ENCODE measurements at places on chromosomes 7 and 10. TPM values are rescaled to one million over a fixed set of nuclear protein-coding genes. Genes with fewer than 3 reads are reported as not detected.
A peak's percentile ranks its signal among the peaks of the same experiment; 100 is the strongest.

DNA sequence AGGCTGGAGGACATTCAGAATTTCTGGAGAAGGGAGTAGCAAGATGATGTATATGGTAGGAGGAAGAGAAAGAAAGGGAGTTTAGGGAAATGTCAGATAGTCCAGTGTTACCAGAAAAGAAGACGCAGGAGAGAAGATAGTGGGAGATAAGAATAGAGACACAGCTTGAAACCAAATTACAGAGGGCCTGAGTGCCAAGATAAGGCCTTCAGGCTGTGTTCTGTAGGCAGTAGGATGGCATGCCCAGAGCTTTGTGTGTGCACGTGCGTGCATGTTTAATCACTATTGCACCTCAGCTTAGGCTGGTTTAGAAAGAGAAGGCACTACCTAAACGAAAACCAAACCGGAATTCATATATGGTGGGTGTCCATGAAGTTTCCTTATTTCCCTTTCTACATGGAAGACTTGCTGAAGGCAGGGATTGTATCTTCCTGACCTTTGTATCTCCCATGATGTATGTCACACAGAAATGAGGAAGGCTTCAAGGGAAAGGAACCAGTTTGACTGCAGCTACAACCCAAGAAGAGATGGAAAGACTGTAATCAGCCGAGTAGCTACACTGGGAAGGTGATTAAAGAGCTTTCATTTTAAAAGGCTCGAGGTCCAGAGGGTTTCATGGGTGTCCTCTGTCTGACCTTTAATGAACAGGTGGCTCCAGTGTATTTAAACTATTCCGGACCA, 35.8 kb upstream of the BHLHA15 start:
- H3K4me3 ChIP-seq = no peak overlapping the region
- peak; percentile 66 for DNase-seq
- H3K27me3 ChIP-seq = no peaks in the 10 kb centered on the region
- H3K4me1 ChIP-seq = no peaks in the 10 kb centered on the region
- peaks cover 41% of the 10 kb centered on the region for H3K36me3 ChIP-seq

GRCh38 chr10:62817121-62817765, 1.1 kb upstream of the EGR2 start:
- H3K36me3 ChIP-seq = no peaks in the 10 kb centered on the region
- H3K27ac ChIP-seq = peak overlapping the region; percentile 94
- peak overlapping the region; percentile 80 for H3K4me3 ChIP-seq
- DNase-seq = peak; percentile 76
- H3K27me3 ChIP-seq = peaks cover 72% of the 10 kb centered on the region
- H3K4me1 ChIP-seq = peaks cover 23% of the 10 kb centered on the region

DNA sequence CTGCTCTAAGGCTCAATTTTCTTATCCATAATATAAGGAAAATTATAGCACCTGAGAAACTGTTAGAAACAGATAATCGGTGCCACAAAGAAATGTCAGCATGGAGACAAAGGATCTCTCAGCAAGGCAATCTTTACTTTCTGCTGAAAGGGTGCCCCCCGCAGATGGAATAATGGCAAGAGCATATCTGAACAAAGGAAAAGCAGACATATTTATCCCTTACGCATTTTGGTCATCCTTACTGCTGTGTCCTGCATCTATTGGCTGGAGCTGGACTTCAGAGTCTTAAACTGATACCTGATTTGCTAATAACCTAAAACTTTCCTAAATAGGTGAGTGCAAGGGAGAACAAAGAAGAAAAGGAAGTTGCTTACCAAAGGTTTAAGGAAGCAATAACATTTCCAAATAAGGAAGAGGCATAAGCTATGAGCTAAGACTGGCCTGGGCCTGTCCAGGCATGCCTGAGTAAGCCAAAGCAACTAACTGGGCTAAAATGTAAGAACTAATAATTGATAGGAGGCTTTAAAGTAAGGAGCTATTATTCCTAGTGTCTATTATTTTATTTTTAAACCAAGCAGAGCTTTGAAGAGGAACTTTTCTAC, 39.6 kb upstream of the ELMO1 start:
- H3K27ac ChIP-seq = no peak overlapping the region
- no peak for DNase-seq
- no peaks in the 10 kb centered on the region for H3K4me1 ChIP-seq
- no peak overlapping the region for H3K4me3 ChIP-seq
- H3K27me3 ChIP-seq = no peaks in the 10 kb centered on the region

- H3K27ac ChIP-seq = no peak overlapping the region
- H3K4me1 ChIP-seq = peaks cover 56% of the 10 kb centered on the region
- no peaks in the 10 kb centered on the region for H3K36me3 ChIP-seq
- no peak for DNase-seq
- H3K4me3 ChIP-seq = no peak overlapping the region
Observed at GRCh38 chr10:3808689-3809199, 23.7 kb upstream of the KLF6 start.

DNA sequence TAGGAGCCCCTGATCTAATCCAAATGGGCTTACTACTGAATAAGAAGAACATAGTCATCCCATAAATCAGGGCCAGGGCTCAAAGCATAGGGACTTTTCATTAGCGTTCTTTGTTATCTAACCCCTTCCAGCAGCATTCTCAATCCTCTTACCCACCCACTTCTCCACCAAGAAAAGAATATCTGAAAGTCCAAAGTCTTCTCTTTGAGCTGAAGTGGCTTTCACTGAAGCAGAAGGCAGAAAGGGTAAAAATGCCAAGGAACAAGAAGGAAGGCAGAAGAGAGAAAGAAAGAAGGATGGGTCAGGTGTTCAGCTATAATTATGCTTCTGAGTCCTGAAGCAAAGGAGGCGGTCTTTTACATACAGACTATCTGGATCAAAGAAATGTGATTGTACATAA, 10.2 kb downstream of the TRPV5 start:
- peak overlapping the region; percentile 63 for H3K27ac ChIP-seq

DNA sequence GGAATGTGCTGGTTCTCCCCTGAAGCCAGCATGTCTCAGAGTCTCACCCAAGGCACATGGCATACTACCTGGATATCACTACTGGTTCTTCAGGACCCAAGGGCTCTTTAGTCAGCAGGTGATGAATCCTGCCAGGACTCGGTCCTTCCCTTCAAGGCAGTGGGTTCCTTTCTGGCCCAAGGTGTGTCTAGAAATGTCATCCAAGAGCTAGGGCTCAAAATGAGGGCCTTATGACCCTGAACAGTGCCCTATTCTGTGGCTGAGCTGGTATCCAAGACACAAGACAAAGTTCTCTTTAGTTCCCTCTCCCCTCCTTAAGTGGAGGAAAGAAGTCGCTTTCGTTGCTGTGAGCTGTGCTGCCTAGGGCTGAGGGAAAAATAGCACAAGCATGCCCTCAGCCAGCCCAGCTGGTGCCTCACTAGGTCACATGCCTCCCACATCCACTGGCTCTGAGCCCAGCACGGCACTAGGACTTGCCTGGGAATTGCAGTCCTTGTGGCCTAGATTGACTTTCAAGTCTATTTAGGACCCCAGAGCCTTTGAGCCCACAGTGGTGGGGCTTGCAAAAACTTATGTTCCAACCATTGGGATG, 106.0 kb downstream of the BMS1 start:
- H3K36me3 ChIP-seq = no peaks in the 10 kb centered on the region
- no peaks in the 10 kb centered on the region for H3K4me1 ChIP-seq
- no peak overlapping the region for H3K4me3 ChIP-seq

GRCh38 chr7:18619311-18619710, 123.8 kb downstream of the HDAC9 start:
- H3K36me3 ChIP-seq = no peaks in the 10 kb centered on the region
- H3K4me3 ChIP-seq = no peak overlapping the region
- no peak overlapping the region for H3K27ac ChIP-seq
- DNase-seq = no peak

DNA sequence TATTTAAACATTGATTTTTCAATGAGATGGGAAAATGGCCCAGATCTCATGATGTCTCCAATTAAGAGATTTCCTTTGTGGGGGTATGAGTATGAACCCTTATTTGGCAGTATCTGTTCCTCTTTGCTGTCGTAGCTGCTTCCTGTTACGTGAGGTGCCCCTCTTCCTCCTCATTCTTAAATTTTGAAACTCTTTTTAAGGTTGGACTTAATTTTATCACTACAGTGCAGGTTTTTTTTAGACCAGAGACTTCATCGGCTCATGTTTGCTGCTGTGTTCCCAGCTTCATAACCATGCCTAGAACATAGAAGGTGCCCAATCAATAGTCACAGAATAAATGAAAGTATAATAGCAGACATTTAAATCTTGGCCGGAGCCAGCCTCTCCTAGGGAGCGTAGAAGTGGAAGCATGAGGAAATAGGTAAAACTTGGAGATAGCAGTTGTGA, 2.4 kb downstream of the MIOS start:
- H3K4me3 ChIP-seq = no peak overlapping the region
- peaks cover 7% of the 10 kb centered on the region for H3K36me3 ChIP-seq
- H3K4me1 ChIP-seq = peaks cover 9% of the 10 kb centered on the region
- H3K27ac ChIP-seq = no peak overlapping the region
- no peaks in the 10 kb centered on the region for H3K27me3 ChIP-seq

DNA sequence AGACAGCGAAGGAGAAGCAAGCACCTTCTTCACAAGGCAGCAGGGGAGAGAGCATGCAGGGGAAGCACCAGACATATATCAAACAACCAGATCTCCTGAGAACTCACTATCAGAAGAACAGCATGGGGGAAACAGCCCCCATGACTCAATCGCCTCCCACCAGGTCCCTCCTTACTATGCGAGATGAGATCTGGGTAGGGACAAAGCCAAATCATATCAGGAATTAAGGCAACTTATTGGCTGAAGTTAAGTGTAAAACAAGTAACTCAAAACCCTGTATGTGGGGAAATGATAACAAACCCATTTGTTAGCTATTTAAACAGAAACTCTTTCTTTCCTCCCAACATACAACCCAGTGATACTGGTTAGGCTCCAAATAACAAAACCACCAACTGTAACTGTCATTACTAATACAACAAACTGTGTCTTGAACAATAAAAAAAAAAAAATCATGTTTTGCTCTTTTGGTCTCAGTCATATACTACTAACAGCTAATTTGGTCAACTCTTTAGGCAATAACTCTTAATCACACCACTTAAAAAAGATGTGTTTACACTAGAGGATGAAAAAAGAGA, 57.8 kb downstream of the MINDY3 start:
- no peaks in the 10 kb centered on the region for H3K27me3 ChIP-seq
- no peak for DNase-seq
- H3K4me1 ChIP-seq = no peaks in the 10 kb centered on the region
- H3K27ac ChIP-seq = no peak overlapping the region

- H3K27ac ChIP-seq = no peak overlapping the region
- H3K36me3 ChIP-seq = no peaks in the 10 kb centered on the region
- no peaks in the 10 kb centered on the region for H3K27me3 ChIP-seq
- no peaks in the 10 kb centered on the region for H3K4me1 ChIP-seq
- DNase-seq = no peak
Observed at GRCh38 chr7:81845744-81846241, 75.9 kb upstream of the HGF start.

DNA sequence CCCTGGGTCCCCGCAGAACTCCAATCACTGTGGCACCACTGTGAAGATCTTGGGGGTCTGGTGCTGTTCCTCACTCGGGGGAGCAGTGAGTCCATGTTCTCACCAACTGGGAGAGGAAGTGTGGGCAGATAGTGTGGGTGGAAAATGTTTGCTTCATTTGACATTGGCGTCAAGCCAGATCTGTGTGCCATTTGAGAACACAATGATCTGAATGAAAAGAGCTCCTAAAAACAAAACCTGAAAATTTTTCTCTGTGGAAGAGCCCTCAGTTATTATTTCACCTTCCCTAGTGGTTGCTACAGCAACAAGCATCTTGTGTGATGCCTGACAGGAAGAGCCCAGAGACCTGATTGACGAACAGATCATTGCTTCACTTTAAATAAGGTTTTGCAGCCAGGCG, 125.6 kb downstream of the VIPR2 start:
- no peak for DNase-seq
- H3K36me3 ChIP-seq = no peaks in the 10 kb centered on the region
- no peak overlapping the region for H3K27ac ChIP-seq

DNA sequence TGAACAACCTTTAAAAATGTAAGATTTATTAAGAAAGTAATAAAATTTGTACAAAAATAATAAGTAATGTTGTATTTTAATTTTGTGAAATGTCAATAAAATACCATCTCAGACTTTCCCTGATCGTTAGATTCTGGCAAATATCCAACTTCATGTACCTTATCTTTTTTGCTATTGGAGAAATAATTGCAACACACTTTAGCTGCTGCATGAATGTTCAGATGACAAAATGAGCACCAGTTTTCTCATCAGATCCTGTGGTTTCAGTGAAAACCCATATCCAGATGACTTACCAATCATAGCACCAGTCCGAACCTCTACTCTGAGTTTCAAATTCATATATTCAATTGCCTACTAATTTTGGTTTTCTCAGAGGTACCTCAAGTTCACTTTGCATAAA, 69.9 kb downstream of the CASD1 start:
- H3K27me3 ChIP-seq = no peaks in the 10 kb centered on the region
- no peaks in the 10 kb centered on the region for H3K36me3 ChIP-seq

- H3K27me3 ChIP-seq = no peaks in the 10 kb centered on the region
- H3K36me3 ChIP-seq = no peaks in the 10 kb centered on the region
- no peak for DNase-seq
- H3K4me3 ChIP-seq = no peak overlapping the region
- H3K27ac ChIP-seq = no peak overlapping the region
Observed at GRCh38 chr10:75066271-75066670, 45.2 kb upstream of the SAMD8 start.

GRCh38 chr10:8435186-8436055, 380.9 kb downstream of the GATA3 start:
- no peak overlapping the region for H3K4me3 ChIP-seq
- no peaks in the 10 kb centered on the region for H3K36me3 ChIP-seq
- DNase-seq = no peak
- H3K4me1 ChIP-seq = no peaks in the 10 kb centered on the region

- no peak overlapping the region for H3K4me3 ChIP-seq
- H3K27me3 ChIP-seq = no peaks in the 10 kb centered on the region
- no peaks in the 10 kb centered on the region for H3K4me1 ChIP-seq
- DNase-seq = no peak
- no peaks in the 10 kb centered on the region for H3K36me3 ChIP-seq
Observed at GRCh38 chr10:118207470-118208007, 134.6 kb downstream of the FAM204A start.

The C10orf71 gene
- polyA plus RNA-seq = 0.01 TPM

The SPAM1 gene
- 1.0 TPM for polyA plus RNA-seq

The MDFIC gene
- 14.2 TPM for polyA plus RNA-seq

The IFIT1 gene
- polyA plus RNA-seq = 7.9 TPM

The MTURN gene
- 18.9 TPM for polyA plus RNA-seq

The CCDC172 gene
- not detected for polyA plus RNA-seq

The ZNF438 gene
- polyA plus RNA-seq = 7.3 TPM

The PLEKHS1 gene
- 62.4 TPM for polyA plus RNA-seq

The C7orf57 gene
- polyA plus RNA-seq = 0.28 TPM

The FANK1 gene
- 5.0 TPM for polyA plus RNA-seq

The SMC3 gene
- 62.6 TPM for polyA plus RNA-seq
